ENCODE measurements at places on chromosomes 12 and 14.

GRCh38 chr12:1843641-1844005 is 23.3 kb downstream of the LRTM2 start:
- no peak for DNase-seq

DNA sequence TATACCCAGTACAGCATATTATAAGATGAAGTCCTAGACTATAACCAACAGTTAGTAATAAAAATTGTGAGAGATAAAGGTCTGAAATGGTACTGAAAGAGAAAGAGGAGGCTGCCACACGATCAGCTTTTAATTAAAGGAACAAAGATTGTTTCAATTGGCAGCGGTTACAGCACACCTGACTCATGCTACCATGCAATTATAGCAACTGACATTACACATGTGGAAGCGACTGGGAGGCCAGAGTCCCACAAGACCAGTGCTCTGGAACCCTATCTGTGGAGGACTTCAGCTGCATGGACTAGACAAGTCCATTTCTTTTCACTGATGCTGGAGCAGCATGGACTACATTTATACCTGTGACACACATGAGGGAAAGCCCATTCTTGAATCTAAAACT is 55.2 kb downstream of the SEL1L start:
- DNase-seq = no peak

- no peak for DNase-seq
Observed at GRCh38 chr12:92133171-92133570, 12.5 kb downstream of the BTG1 start.

DNA sequence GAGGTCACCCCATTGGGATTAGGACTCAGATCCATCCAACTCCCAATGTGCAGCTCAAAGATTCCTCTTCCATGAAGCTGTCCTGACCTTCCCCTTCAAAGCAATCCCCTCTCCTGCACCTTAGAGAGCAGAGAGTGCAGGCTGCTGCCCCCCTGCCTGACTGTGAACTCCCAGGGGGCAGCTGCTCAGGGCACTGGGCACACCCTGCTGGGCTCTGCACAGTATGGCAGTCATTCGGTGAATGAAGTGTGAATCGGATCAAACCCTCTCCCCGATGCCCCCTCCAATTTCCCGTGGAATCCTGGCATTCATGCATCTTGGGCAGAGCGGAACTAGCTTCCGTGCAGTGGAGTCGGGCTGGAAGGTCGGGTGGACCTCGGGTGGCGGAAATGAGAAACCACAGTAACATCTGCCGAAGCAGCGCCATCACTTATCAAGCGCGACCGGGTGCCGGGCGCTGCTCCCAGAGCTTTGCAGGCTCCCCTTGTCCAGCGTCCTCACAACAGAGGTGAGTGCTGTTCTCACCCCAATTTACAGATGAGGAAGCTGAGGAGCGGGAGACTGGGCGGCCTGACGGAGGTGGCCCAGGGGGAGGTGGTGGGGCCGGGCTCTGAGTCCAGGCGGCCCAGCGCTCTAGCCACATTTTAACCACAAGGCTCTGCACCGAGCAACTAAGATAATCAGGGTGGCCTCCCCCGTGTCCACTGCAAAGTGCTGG is 14.7 kb downstream of the GALNT9 start:
- no peak for DNase-seq

GRCh38 chr14:43872752-43873655 is 634.1 kb downstream of the FSCB start:
- DNase-seq = no peak

All from caudate nucleus (tissue), 63 donors.